ENCODE measurements at places on chromosomes 16 and 17.

- peak overlapping the region; percentile 36 for H3K4me3 ChIP-seq
- DNase-seq = peak; percentile 88
- H3K27me3 ChIP-seq = peaks cover 2% of the 10 kb centered on the region
- H3K27ac ChIP-seq = peak overlapping the region; percentile 86
- H3K36me3 ChIP-seq = peaks cover 45% of the 10 kb centered on the region
Measured at GRCh38 chr16:27495191-27495590, 54.5 kb downstream of the GTF3C1 start.

GRCh38 chr17:5361426-5361825, 58.0 kb downstream of the NUP88 start:
- no peak overlapping the region for H3K4me3 ChIP-seq
- H3K27me3 ChIP-seq = peaks cover 2% of the 10 kb centered on the region
- H3K4me1 ChIP-seq = peaks cover 16% of the 10 kb centered on the region
- H3K36me3 ChIP-seq = peaks cover 11% of the 10 kb centered on the region
- no peak overlapping the region for H3K27ac ChIP-seq
- no peak for DNase-seq

GRCh38 chr16:1108299-1109252, 12.5 kb upstream of the C1QTNF8 start:
- DNase-seq = no peak
- no peaks in the 10 kb centered on the region for H3K36me3 ChIP-seq
- H3K4me3 ChIP-seq = no peak overlapping the region
- no peaks in the 10 kb centered on the region for H3K4me1 ChIP-seq

DNA sequence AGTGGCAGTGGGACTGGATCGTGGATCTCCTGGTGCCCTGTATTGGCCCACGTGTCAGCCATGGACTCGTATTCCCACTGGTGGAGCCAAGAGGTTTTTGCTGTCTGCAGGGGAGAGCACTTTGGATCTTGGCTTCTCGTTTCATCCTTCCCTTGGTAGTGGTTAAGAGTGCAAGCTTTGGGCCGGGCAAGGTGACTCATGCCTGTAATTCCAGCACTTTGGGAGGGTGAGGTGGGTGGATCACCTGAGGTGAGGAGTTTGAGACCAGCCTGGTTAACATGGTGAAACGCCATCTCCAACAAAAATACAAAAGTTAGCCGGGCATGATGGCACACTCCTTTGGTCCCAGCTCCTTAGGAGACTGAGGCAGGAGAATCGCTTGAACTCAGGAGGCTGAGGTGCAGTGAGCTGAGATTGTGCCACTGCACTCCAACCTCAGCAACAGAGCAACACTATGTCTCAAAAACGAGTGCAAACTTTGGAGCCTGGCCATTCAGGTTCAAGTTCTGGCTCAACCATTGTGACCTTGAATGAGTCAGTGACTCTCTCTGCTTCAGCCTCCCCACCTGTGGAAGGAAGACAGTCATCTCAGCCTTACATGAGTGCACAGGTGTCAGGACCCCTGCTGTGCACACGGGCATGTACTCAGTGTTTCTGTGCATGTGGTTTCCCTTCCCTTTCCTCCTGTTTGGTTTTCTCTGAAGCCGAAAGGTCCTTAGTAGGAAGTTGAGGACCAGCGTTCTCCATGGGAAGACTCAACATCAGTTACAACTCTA, 57.4 kb downstream of the PLCG2 start:
- H3K4me1 ChIP-seq = no peaks in the 10 kb centered on the region
- H3K27ac ChIP-seq = no peak overlapping the region
- no peak for DNase-seq
- no peaks in the 10 kb centered on the region for H3K36me3 ChIP-seq
- H3K4me3 ChIP-seq = no peak overlapping the region
- H3K27me3 ChIP-seq = peaks cover 20% of the 10 kb centered on the region

GRCh38 chr16:12429756-12430155, 373.9 kb downstream of the CPPED1 start:
- no peaks in the 10 kb centered on the region for H3K36me3 ChIP-seq
- H3K27me3 ChIP-seq = 0 out of 2 replicates have a peak, but pooled peaks cover 2% of the 10 kb centered on the region
- peaks cover 14% of the 10 kb centered on the region for H3K4me1 ChIP-seq

GRCh38 chr16:4933871-4934395, 3.0 kb downstream of the PPL start:
- H3K36me3 ChIP-seq = no peaks in the 10 kb centered on the region
- H3K27ac ChIP-seq = no peak overlapping the region
- DNase-seq = no peak
- no peak overlapping the region for H3K4me3 ChIP-seq
- H3K4me1 ChIP-seq = peaks cover 6% of the 10 kb centered on the region
